Activated CD4-positive, alpha-beta T cell treated with anti-CD3 and anti-CD28 coated beads for 36 hours (primary cell): ENCODE measurements at places on chromosomes 6 and 20. TPM values are rescaled to one million over a fixed set of nuclear protein-coding genes. Genes with fewer than 3 reads are reported as not detected.

INSM1 gene
- 6.1 TPM for total RNA-seq

HTR1E gene
- not detected for total RNA-seq

IL17A gene
- total RNA-seq: 9.1 TPM

NELFE gene
- total RNA-seq: 74.3 TPM

TRMT6 gene
- total RNA-seq: 27.3 TPM

SNRNP48 gene
- total RNA-seq: 20.9 TPM

FERMT1 gene
- 0.27 TPM for total RNA-seq

ATAT1 gene
- total RNA-seq: 7.1 TPM

PROKR2 gene
- total RNA-seq: not detected

ADAM33 gene
- total RNA-seq: not detected

SCGN gene
- not detected for total RNA-seq

VIP gene
- total RNA-seq: not detected

SPAG4 gene
- total RNA-seq: 6.4 TPM

TREML1 gene
- total RNA-seq: not detected

VGLL2 gene
- total RNA-seq: not detected

HLA-DRA gene
- 4.3 TPM for total RNA-seq

SNPH gene
- 2.5 TPM for total RNA-seq

MEI4 gene
- total RNA-seq: not detected

C6orf15 gene
- total RNA-seq: not detected

RHAG gene
- not detected for total RNA-seq

HFE gene
- total RNA-seq: 1.1 TPM

SPDEF gene
- total RNA-seq: 0.18 TPM

TSPO2 gene
- not detected for total RNA-seq

BPIFA1 gene
- not detected for total RNA-seq

LHFPL5 gene
- not detected for total RNA-seq

KIFC1 gene
- total RNA-seq: 89.3 TPM

CD109 gene
- 15.8 TPM for total RNA-seq

THBD gene
- total RNA-seq: not detected

LAMA2 gene
- 0.80 TPM for total RNA-seq

PLCB1 gene
- 1.4 TPM for total RNA-seq

ADGRB3 gene
- total RNA-seq: not detected

RSPO3 gene
- total RNA-seq: not detected

JAG1 gene
- total RNA-seq: 0.30 TPM

CLVS2 gene
- not detected for total RNA-seq

PRL gene
- total RNA-seq: not detected

PCED1A gene
- 29.4 TPM for total RNA-seq

MTCH1 gene
- 92.9 TPM for total RNA-seq

DEFB123 gene
- not detected for total RNA-seq

FAM120B gene
- 21.9 TPM for total RNA-seq

COX4I2 gene
- not detected for total RNA-seq

TRIM15 gene
- 0.18 TPM for total RNA-seq

PRRT1 gene
- total RNA-seq: 0.43 TPM

FBXL4 gene
- total RNA-seq: 16.5 TPM

HLA-DPA1 gene
- 11.5 TPM for total RNA-seq

TCP11 gene
- not detected for total RNA-seq

SMPD2 gene
- total RNA-seq: 9.5 TPM
